ENCODE measurements at places on chromosomes 13 and 19.

GRCh38 chr13:28751175-28751960, 32.6 kb upstream of the SLC46A3 start:
- DNase-seq: no peak

DNA sequence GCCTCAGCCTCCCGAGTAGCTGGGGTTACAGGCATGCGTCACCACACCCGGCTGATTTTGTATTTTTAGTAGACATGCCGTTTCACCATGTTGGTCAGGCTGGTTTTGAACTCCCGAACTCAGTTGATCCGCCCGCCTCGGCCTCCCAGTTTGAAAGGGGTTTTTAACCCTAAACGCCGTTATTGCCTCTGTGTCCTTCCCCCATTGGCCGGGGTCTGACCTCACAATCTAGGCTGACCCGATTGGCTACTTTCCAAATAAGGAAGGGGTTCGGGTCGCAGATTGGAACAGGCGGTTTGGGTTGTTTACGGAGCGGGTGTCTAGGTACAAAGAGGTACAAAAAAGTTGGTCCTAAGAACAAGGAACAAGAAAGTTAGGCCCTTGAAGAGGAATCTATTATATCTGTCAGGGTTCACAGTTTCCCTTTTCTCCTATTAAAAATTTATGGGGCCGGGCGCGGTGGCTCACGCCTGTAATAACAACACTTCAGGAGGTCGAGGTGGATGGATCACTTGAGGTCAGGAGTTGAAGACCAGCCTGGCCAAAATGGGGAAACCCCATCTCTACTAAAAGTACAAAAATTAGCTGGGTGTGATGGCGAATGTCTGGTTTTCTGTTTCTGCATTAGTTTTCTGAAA, 1.0 kb downstream of the ZNF253 start:
- DNase-seq: peak; percentile 89

- DNase-seq: no peak
Measured at GRCh38 chr19:9323557-9323918, 441 bp upstream of the ZNF559 start.

GRCh38 chr19:33050110-33050509, 14.6 kb downstream of the RHPN2 start:
- no peak for DNase-seq

GRCh38 chr19:41904118-41904870, 21.3 kb downstream of the ARHGEF1 start:
- DNase-seq: no peak

GRCh38 chr19:17543986-17544385, 11.5 kb upstream of the COLGALT1 start:
- DNase-seq: no peak

DNA sequence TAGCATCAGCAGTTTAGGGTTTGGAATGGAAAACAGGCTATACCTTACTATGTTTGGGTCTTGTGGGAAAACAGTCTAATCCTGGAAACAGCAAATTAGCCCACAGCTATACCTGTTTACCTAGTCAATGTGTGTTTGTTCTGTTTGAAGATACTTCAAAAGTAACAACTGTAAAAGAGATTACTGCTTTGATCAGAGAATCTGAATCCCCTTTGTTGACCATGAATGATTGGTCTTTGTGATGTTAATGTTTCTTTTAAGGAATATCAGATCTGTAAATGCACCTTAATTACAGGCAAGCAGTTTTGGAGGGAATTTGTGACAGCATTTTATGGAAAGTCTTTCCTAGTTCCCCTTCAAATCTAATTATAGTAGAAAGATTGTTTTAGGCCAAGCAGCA, 20.7 kb upstream of the KLF5 start:
- no peak for DNase-seq

DNA sequence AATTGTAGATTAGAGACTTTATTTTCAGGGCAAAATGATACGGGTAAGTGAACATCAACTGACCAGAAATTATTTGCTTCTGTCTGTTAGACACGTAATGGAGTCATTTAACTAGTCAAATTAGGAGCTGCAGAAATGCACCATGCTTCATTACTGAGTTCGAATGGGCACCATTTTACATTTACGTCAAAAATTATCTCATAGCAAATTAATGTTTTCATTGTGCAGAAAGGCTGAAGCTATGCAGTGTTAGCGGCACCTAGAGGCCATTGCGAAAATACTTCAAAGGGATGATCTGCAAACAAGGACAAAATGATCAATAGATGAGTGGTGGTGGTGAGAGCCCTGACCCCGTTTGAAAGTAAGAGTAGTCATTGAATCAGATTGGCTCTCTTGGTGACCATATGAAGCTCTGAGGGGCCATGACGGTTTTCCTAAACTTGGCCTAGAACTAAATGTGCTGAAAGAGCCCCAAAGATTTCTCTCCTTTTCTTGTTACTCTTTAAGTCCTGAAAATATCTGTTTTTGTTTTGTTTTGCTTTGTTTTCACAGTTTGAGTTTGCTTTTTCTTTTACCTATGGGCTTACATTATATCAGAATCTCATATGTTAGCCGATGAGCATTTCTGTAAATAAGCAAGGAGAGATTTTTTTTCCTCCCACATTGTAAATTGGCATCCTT, 277.9 kb downstream of the ZNF536 start:
- no peak for DNase-seq

- DNase-seq: peak; percentile 79
Measured at GRCh38 chr19:56110515-56111448, 10.3 kb downstream of the ZNF787 start.

DNA sequence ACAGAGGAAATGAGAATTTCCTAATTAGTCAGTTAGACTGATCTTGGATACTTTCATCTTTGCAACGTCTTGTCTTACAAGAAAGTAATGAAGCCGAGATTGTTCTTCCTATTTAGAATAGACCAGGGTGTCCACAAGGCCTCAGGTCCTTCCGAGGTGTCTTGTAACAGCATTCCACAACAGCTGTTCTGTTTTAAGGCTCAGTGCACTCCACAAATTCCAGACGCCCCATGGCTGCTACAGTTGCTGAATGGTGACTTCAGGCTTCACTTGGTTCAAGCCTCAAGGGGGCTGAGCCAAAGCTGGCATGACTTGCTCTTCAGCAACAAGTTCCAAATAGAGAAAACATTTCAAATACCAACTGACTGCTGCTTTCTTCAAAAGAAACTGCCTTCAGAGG, 143.4 kb downstream of the SHISA2 start:
- no peak for DNase-seq

DNA sequence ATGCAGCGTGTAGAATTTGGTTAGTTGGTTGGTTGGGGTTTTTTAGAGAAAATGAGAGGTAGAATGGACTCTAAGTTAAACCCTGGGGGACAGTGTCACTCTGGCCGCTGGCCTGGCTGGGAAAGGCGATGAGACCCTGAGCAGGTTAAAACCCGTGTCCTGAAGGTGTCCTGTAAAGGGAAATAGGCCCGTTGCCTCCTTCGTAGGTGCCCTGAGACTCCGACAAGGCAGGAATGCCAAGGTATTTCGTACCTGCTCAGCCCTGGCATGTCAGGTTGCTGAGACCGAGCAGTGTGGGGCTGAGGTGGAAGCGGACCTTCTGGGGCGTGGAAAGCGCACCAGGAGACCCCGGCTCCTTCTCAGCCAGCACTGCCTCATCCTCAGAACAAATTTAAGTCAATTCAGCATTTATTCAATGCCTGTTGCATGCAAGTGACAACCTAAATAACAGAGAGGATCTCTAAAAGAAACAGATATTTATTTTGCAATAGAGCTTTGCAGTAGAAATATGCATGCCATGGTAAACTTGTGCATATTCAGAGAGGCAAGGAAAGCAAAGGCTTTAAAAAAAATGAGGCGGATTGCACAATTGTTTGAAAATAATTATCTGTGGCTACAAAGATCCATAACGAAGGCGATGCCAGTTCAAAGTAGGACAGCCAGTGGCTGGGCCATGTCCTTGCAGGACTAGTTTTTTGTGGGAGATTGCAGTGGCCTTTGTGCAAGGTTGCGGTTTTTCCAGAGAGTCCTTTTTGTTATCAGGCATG, 1.4 kb upstream of the RAB20 start:
- DNase-seq: no peak

DNA sequence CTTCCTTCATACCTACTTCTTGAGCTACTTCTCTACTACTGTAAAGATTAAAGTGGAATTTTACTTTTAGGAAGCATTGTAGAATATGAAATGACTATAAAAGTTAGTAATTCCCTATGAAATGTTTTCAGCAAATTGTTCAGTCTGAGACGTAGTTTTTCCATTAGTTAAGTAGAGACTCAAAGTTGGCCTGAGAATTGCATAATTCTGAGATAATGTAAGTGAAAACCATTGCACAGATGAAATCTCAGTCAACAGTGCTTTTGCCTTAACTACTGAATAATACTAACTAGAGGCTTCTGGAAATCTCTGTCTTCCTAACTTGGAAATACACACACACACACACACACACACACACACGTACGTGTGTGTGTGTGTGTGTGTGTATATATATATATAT, 125.9 kb downstream of the FGF14 start:
- DNase-seq: no peak

GRCh38 chr19:30908262-30908771, 440.9 kb downstream of the TSHZ3 start:
- no peak for DNase-seq

Measured in islet precursor cell (in vitro differentiated cells).